ENCODE measurements at places on chromosomes 3 and 15. TPM values are rescaled to one million over a fixed set of nuclear protein-coding genes. Genes with fewer than 3 reads are reported as not detected.

Gene SCN5A
- 0.61 TPM for total RNA-seq

Gene GRAMD1C
- 6.3 TPM for total RNA-seq

Gene RBP2
- not detected for total RNA-seq

Gene PP2D1
- total RNA-seq, result not detected

Gene SFMBT1
- total RNA-seq, result 36.6 TPM

Gene TMC3
- total RNA-seq, result not detected

Gene FOXB1
- not detected for total RNA-seq

Gene RBM5
- total RNA-seq, result 128 TPM

Gene ACAN
- total RNA-seq, result not detected

Gene TNFSF10
- 41.4 TPM for total RNA-seq

Gene FGF7
- not detected for total RNA-seq

Gene TCAIM
- 24.9 TPM for total RNA-seq
